Mesenchymal stem cell (in vitro differentiated cells and primary cell): ENCODE measurements at places on chromosomes 13 and 19.

DNA sequence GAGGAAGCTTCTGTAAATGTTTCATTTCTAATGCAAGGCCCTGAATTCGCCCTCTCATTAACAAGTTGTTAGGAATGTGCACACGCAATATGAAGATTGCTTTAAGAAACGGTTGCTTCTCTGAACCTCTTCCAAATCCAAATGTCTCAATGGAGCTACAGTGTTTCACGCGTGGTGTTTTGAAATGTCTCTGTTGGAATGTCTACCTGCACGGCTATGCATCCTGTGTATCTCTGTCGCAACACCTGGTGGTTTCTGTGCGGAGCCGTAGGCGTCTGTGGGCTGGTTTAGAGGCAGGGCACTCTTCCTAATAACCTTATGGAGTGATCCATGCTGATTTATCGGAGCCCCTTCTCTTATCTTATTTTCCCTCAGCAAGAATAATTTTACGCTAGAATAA is 1584.2 kb upstream of the SLC10A2 start:
- no peak for DNase-seq

- no peak for DNase-seq
Observed at GRCh38 chr19:43818500-43818899, 8.6 kb upstream of the ZNF283 start.

GRCh38 chr13:99290894-99291293 is 16.3 kb downstream of the GPR183 start:
- DNase-seq = no peak

GRCh38 chr19:4988770-4989251 is 19.9 kb downstream of the KDM4B start:
- peak; percentile 87 for DNase-seq

DNA sequence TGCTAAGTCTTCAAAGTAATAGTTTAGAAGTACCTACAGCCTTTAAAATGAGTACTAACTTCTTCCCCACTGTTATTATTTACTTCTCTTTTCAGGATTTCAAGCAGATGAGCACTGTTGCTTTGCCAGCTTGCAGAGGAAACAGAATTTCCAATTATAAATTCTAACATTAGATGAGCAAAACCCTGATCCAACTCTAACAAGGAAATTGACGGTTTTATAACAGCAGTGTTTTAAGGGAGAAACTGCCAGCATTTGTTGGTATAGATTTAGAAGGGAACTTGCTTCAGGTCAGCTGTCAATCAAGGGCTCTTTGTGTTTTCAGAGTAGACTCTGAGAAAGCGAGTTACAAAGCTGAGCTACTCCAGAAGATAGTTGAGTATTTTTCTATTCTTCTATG is 120.5 kb downstream of the RAP2A start:
- no peak for DNase-seq

GRCh38 chr19:42400404-42400803 is 10.3 kb upstream of the CNFN start:
- no peak for DNase-seq

DNA sequence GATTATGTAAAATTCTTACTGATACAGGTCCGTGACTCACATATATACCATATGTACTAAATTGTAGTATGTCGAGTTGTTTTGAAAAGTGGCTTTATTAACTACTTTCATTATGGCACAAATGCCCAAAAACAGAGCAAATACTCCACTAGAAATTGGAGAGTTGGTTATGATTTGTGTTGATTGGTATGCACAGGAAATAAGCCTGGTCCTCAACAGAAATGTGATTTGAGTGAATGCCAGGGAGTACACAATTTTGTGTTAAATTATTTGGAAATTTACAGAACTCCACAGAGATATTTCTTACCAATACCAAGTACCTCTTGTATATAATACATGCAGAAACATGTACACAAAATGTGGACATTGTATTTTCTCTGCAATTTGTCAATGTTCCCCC is 676.7 kb downstream of the PCDH9 start:
- no peak for DNase-seq

GRCh38 chr19:15412832-15413231 is 6.0 kb downstream of the AKAP8L start:
- no peak for DNase-seq

GRCh38 chr19:41198559-41198958 is 5.5 kb downstream of the CYP2S1 start:
- DNase-seq = no peak

DNA sequence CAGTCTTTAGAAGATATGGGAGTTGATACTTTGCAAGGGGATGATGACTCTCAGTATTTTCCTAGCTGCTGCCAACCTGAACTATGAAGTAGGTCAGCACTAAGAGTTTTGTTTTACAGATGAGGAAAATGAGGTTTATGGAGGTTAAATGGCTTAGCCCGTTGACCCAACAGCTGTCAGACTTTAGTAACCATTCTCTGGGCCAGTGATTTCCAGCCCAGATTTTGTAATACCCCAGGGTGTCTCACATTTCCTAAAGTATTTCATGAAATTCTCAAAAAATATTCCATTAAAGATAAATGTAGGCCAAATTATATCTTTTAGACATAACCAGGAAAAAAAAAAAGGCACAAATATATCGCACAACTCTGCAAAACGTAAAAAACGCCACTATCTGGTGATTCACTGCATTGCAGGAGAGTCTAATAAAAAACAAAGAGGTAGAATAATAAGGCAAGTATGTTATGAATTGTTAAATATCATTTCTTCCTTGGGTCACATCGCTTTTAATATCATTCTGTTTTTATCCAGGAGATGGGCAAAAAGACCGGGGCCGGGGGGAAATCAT is 112.5 kb downstream of the DACH1 start:
- DNase-seq = no peak

DNA sequence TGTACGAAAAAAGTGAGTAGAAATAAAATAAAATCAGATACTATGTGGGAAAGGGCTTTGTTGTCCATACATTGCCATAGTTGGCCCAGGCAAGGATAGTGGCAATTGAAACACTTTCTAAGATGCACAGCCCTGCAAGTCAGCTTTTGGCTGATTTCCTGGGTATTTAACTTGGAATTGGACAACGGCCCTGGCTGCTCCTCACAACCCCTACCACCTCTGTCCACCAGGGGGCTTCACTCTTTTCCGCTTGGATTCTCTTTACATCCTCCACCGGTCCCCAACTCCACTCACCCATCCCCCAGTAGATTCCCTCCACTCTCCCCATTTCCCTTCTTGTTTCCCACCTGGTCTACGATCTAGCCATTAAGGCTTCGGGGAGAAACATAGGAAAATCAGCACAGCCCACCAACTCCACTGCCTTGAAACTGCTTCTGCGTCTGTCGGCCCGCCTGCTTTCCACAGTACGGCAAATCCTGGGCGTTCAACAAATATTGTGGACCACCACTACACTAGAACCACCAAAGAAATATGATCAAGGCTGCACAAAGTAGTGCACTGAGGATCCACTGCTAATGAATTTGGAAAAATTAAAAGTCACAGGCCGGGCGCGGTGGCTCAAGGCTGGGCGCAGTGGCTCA is 48.6 kb upstream of the GTF3A start:
- peak; percentile 73 for DNase-seq

DNA sequence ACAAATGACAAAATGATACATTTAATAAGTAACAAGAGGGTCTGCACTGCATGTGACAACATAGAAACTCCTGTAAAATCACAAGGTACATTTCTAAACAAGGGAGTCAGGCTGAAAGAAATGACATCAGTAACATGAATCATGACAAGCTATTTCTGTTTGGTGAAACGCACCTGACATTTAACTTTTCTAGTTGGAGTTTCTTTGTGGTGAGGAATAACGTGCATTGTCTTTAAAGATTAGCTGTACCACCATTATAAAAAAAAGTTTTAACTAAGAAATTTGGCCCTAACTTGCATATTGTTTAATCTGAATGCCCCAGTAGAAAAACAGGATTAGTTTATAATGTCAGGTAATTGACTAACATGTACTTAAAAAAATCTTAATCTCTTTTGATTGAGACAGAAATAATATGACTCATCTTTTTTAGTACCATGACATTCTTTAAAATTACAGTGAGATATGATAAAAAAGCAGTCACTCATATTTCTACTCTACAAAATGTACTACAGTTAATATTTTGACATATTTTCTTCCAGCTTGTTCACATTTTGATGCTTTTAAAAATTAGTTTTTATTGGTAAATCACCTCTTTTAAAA is 418.2 kb downstream of the KLF12 start:
- no peak for DNase-seq

DNA sequence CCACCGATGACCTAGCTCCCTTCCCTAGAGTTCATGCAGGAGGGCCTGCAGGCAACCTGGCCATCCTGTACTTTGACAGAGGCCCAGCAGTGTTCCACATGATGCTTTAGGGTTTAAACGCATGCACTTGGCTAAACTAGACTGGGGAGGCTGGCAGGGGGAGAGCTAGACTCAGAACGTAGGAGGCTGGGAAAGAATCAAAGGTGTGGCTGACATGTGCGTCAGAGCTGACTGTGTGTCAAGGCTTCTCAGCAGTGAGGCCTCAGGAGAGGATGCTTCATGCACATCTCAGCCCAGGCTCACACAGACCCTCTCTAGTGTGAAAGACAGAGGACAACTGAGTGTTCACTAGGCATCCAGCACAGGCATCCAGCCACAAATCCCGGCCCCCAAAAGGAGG is 28.7 kb downstream of the DNMT1 start:
- DNase-seq = no peak

DNA sequence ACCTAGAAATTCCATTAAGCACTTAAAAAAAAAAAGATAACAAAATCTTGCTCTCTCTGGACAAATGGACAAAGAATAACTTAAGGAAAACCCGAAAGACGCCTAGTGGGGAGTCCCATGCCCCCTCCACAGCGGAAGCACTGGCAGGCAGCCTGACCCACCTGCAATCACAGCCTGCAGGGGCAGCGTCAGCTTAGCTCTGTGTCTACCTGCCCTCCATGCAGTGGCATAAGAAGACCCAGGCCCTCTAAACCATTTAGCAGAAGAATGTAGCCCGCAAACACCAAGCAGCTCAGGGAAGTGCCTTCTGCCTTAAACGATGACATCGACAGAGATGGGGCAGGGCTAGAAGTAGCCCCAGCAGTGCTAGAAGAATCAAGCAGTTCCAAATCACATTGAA is 36.0 kb downstream of the KCTD15 start:
- no peak for DNase-seq

DNA sequence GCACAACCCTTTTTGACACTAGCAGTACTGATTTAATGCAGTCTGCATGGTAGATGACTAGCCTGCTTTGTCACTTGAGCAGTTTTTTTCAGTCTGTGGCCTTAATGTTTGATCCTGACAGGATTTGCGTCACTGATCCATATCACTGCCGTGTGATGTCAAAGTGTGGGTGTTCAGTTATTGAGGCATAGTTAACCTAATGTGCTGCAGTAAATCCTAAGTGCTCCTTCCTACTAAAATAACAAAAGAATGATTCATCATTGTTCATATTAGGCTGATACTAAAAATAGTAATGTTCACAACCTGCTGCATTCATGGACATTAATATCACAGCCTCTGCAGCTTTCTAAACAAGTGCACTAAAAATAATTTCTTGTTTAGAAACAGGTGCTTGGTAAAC is 121.9 kb upstream of the MLNR start:
- peak; percentile 95 for DNase-seq

GRCh38 chr19:16001481-16002312 is 52.9 kb downstream of the OR10H4 start:
- peak; percentile 67 for DNase-seq

DNA sequence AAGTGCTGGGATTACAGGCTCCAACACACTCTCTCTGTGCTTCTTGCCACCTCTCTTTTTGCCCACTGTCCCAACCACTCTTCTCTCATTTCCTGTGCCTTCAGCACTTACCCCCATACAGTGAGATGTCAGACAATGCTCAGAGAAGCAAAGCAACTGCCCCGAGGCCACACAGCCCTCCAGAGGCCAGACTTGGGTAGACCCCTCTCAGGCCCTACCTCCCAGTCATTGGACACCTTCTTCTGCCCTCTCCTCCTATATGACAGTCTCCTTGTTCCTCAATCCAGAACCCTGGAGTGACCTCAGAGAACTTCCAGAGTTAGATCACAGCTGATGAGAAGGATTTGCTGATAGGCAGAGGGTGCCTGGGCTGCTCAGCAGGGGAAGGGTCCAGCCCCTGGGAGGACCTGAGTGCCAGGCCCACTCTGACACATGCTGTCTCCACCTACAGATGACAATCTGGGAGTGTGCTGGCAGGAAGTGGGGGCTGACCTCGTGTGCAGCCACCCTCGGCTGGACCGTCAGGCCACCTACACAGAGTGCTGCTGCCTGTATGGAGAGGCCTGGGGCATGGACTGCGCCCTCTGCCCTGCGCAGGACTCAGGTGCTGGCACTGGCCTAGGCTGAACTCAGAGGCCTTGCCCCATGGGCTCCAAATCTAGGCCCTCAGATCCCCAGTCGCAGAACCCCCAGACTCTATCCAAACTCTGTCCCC is 24.4 kb downstream of the LTBP4 start:
- no peak for DNase-seq

GRCh38 chr19:29395111-29395733 is 130.6 kb upstream of the VSTM2B start:
- no peak for DNase-seq

- DNase-seq = no peak
Observed at GRCh38 chr13:24093047-24093446, 67.5 kb upstream of the SPATA13 start.

- peak; percentile 98 for DNase-seq
Observed at GRCh38 chr13:50334944-50335343, 319.7 kb downstream of the KCNRG start.

DNA sequence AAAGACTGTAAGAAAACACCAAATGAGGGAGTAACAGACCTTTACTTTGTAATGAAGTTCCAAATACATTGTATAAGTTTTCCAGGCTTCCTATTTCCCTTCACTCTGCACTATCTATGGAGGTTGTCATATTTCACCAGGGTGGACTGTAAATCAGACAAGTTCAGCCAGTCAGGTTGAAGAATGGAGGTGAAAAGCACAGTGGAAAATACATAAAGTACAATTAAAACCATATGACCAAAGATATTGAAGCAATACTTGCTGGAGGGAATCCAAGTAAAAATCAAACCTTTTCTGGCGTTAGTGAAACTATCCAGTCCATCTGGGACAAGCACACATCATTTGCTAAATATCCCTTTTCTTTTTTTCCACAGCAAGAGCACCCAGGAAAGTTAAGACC is 3.2 kb downstream of the LHFPL6 start:
- DNase-seq = no peak

GRCh38 chr13:76928456-76928855 is 19.9 kb upstream of the ACOD1 start:
- DNase-seq = peak; percentile 20

DNA sequence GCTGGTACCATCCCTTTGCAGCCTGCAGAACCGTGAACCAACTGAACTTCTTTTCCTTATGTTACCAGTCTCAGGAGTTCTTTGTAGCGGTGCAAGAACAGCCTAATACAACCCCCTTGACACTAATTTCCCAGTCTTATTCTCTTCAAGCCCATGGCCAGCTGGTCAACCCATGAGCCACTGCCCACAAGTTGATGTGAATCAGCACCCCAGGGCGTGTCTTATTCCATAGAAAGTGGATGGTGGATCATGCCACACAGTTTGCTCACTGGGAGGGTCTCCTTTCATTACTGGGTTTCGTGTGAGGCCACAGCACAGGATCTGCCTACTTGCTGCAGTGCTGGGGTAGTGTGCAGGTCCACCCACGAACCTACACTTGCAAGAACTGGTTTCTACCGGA is 27.0 kb downstream of the TEX29 start:
- DNase-seq = no peak

GRCh38 chr19:56121180-56122167 is at the start of gene ZNF787:
ZNF787 (minus strand) TSS chr19:56121295; CDS start chr19:56103217, 18,078 bp downstream.
- peak; percentile 97 for DNase-seq
